ENCODE measurements at places on chromosomes 16 and 17.

DNA sequence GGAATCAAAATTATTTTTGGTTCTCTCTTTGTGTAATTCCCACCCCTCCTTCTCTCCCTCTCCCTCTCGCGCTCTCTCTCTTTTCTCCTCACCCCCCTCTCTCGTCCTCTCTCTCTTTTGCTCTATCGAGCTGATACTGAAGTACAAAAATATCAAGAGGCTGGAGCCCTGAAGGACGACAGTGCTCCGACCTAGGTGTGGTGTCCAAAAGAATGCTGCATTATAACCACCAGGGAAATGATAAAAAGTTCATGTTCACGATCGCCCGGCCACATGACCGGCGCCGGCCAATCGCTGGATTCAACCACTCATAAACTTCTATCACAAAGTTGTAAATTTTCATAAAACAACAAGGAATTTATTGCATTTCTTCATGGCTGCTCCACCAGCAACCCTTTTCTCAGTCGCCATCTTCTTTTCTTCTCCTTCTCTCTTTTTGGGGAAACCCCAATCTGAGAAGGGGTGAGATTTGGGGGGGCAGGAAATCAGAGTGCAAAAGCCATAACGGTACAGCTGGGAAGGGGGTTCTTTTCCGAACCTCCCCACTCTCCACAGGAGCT lies at the start of gene HOXB6:
Gene HOXB6 (minus strand): TSS at position 217 of the 560 bp plus-strand sequence. CDS start 6,836 bp downstream, outside the sequence.
- DNase-seq: peak; percentile 79

DNA sequence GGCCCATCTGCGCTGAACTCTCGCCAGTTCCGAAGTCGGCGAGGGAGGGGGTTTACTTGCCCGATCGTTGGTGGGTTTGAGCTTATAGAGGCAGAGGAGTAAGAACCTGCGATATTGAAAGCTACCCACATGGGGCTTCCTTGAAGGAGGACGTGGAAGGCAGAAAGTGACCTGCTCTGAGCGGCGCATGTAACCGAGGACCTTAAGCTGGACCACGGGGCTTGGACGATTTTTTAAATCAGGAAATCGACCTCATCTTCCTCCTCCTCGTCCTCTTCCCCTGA lies 2.0 kb downstream of the PRAC2 start:
- no peak for DNase-seq

DNA sequence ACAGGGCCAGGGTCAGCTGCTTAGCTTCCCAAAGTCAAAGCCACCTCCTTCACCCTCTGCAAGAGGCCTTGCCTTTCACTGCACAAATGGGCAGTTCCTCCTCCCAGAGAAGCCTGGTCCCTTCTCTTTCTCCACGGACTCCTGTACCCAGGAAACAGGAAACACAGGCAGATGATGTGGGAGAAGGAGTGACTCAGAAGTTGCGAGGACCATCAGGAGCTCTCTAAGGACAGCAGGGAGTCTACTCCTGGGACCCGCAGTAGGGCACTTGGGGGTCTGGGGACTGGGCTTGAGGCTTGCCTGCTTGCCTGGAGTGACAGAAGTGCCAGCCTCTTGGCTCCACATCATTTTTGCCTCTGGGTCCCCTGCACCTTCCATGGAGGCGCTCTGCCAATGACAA lies 47.4 kb upstream of the KSR1 start:
- no peak for DNase-seq

DNA sequence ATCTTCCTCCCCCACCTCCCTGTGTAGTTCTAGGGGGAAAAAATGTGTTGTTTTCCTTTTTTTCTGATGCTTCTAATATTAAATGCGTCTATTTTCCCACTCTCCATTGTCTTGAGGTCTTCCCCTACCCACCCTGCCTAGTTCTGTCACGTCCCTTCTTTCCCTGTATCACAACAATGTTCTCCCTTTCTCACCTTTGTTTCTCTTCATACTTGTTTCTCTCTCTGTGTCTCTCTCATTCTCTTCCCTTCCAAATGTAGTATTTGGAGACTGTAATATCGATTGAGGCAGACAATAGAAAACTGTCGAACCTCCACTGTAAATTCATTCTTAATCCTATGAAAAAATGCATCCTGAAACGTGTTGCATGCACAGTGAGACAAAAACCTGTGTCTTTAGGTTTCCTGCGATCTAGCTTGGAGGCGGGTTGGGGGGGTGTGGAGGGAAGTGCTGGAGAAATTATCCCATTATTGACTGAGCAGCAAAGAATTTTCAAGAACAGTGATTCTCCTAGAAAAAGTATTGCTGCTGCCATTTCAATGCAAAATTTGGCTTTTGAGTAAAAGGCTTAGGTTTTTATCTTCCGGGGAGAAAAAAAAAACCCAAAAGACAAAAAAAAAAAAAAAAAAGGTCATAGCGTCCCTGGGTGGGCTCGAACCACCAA lies 1.3 kb upstream of the PSMB3 start:
- DNase-seq: peak; percentile 81

GRCh38 chr16:11257131-11257938 lies 1.3 kb upstream of the SOCS1 start:
- DNase-seq: peak; percentile 92

DNA sequence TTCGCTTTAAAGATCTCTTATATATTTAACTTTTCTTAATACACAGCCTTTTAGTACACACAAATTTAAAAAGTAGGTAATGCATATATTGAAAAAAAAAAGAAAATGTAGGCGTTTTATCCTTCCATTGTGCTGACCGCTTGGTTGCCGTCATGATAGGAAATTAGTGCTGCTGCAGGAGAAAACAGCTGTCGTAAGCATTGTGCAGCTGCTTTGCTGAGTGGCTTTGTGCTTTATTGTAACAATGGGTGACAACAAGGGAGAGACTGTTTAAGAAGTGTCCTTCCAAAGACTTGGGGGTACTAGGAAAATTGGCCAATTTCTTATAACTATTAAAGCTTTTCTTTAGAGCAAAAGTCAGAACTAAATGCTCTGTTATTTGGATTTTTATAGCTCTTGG lies 5.0 kb downstream of the HERPUD1 start:
- DNase-seq: no peak

DNA sequence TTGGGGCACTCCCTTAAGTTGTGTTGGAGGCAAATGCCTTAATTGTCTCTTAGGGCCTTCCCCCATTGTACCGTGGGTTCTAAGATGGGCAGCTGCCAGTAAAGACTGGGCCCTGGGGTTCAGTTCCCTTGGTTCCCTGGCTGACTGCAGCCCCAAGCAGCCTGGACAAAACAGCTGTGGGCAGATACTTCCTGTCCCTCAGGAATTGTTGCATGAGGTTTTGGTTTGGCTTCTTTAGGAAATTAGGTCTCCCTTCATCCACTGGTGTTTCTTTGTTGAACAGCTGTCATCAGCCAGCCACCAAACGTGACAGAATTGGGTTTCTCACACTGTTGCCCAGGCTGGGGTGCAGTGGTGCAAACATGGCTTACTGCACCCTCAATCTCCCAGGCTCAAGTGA lies 42.0 kb upstream of the ETV4 start:
- no peak for DNase-seq

DNA sequence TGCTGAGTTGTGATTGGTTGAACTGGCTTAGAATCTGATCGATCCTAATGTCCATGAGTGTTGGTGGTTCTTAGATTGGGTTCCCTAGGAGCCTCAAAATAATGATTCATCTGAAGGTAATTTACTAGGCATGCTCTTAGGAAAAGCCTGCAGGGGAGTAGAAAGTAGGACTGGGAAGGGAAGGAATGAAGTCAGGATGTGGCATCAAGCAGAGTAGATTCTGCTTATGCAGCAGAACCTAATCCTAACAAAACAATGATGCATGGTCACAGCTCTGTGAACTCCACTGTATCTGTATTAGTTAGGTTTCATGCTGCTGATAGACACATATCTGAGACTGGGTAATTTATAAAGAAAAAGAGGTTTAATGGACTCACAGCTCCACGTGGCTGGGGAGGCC lies 132.5 kb downstream of the HS3ST2 start:
- no peak for DNase-seq

- peak; percentile 7 for DNase-seq
These were observed 5.1 kb downstream of the KRT13 start for GRCh38 chr17:41500131-41500911.

- DNase-seq: peak; percentile 58
These were observed 5.8 kb downstream of the WIPF2 start for GRCh38 chr17:40224718-40225550.

DNA sequence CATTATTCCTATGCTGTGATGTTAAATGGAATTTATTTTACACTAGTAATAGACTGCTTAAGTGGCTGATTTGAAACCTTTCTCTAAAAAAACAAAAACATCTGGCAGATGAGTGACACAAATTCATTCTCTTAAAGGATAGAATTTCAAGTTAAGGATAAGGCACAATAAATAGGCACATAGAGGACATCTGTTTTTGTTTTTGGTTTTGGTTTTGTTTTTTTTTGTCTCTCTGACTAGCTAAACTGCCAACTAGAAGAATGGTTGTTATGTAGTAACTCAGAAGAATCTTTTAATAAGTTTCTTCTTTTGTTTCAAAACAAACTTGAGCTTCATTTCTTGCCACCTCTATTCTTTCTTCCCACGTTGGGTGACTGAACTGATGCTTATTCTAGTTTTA lies 5.1 kb upstream of the VPS4A start:
- DNase-seq: no peak

DNA sequence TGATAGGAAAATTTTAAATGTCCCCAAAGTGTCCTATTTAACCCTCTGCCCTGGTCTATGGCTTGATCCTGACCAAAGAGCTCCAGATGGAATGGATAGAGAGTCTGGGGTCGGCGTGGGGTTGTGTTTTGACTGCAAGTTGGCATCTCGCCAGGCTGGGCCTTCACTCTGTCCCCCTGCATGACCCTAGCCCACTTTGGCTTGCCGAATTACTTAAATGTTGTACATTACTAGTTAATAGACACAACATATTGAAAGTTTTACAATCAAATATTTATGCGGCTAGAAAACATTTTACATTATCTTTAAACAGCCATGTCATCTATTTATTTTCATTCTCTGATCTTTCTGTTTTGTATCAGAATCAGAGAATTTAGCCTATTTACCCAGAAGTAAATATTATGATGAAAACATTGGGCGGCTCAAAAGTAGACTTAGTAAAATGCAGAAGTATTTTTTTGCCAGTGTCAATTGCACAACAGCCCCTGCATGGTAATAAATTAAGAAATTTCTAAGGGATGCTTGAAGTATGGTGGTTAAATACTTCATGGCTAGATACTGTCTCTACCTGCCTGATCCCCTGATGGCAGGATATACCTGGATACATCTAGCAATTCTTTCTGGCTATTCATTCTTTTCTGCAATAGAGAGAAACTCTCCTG lies 18.8 kb upstream of the MYOCD start:
- no peak for DNase-seq

GRCh38 chr16:24670623-24671454 lies 58.6 kb upstream of the TNRC6A start:
- DNase-seq: no peak

DNA sequence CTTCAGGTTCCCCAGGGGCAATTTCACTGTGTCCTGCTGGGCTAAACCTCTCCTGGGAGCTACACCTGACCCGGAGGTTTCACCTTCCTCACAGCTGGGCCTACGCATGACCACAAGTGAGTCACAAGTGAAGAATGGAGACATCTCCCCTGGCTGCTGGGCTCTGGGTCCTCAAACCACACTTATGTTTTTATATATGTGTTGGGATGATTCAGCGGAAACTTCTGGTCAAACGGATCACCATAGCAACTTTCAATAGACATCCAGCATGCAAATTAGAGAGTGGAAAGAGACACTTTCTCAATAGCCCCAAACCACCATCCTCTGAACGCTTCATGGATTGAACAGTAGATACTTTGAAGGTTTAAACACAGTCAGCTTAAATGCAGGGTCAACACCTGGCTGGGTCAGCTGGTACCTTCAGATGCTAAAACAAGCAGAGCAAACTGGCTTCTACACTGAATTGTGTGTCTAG lies 28.0 kb upstream of the MAF start:
- no peak for DNase-seq

DNA sequence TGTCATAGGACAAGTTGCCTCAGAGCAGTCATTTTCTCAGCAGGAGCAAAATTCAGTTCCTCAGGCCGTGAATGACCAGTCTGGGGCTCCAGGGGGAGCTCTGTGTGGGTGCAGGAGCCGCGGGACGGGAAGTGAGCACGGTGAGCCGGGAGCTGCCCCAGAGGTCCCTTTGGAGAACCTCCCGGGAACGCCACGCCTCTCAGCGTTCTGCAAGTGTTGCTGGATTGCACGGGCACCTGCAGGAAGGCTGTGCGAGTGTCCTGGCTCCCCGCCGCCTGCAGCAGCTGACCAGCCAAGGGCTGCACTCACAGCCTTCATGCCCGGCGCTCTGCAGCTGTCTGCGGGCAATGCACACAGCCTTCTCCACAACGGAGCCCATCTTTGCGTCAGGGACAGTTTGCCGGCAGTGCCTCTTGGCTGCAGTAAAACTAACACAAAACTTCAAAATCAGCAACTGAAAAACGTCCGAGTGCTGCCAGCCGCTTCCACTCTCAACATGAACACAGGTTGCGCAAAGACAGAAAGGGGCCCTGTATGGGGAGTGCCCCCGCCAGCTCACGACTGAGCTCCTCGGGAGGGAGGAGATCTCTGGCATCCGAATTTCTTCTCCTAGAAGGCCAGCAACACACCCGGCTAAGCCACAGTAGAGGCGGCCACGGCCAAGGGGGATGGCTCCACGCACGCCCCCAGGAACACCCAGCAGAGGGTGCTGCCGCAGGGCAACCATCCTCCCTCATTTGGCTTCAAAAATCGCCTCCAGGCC lies 16.0 kb downstream of the NDUFAF8 start:
- no peak for DNase-seq

DNA sequence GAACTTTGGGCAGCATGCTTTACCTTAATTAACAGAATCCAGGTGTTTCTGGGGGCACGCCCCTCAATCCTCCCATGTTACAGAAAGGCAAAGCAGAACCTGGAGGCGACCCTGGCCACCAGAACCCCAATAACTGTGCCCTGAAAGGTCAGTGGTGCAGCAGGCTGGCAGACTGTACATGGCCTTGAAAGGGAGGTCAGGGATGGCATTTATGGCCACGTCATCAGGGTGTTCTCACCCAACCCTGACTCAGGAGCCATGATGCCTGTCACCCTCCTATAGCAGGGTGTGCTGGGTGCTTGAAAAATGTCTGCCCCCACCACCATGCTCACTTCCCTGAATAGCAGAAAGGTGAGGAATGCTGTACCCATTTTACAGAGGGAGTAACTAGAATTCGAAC lies 177.7 kb downstream of the TMEM132E start:
- DNase-seq: no peak

- peak; percentile 98 for DNase-seq
These were observed 67.0 kb downstream of the CENPV start for GRCh38 chr17:16286009-16286946.

DNA sequence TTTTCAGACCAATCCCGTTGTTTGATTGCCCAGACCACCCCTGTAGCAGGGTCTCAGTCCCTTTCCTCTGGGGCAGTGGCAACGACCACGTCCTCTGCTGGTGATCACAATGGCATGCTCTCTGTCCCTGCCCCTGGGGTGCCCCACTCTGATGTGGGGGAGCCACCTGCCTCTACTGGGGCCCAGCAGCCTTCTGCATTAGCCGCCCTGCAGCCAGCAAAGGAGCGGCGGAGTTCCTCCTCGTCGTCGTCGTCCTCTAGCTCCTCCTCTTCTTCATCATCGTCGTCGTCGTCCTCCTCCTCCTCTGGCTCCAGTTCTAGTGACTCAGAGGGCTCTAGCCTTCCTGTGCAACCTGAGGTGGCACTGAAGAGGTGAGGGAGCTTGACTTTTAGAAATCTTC lies 9.2 kb downstream of the ELOB start:
- DNase-seq: no peak
